Thymus (tissue), 14 donors: ENCODE measurements at places on chromosomes 2 and 18. TPM values are rescaled to one million over a fixed set of nuclear protein-coding genes. Genes with fewer than 3 reads are reported as not detected.

Gene RSAD2
- total RNA-seq = 26.3 TPM

Gene MGAT4A
- total RNA-seq = 42.9 TPM

Gene CNGA3
- 0.09 TPM for total RNA-seq

- no peak overlapping the region for H3K4me3 ChIP-seq
- no peak for DNase-seq
- H3K27ac ChIP-seq = no peak overlapping the region
Measured at GRCh38 chr2:213923543-213923942, 487.3 kb upstream of the VWC2L start.

Gene MYO7B
- 4.4 TPM for total RNA-seq

Gene FASTKD2
- total RNA-seq = 26.8 TPM

Gene SLC5A7
- total RNA-seq = 0.05 TPM

Gene C2orf78
- total RNA-seq = not detected

Gene TET3
- 4.5 TPM for total RNA-seq

GRCh38 chr2:85580206-85580605, 2.8 kb downstream of the VAMP8 start:
- peaks cover 6% of the 10 kb centered on the region for H3K36me3 ChIP-seq
- no peak overlapping the region for H3K4me3 ChIP-seq
- peaks cover 58% of the 10 kb centered on the region for H3K4me1 ChIP-seq
- no peaks in the 10 kb centered on the region for H3K27me3 ChIP-seq
- no peak for DNase-seq

GRCh38 chr2:102540882-102541281, 67.9 kb downstream of the SLC9A4 start:
- no peaks in the 10 kb centered on the region for H3K36me3 ChIP-seq
- no peak overlapping the region for H3K27ac ChIP-seq
- no peak overlapping the region for H3K4me3 ChIP-seq

Gene PLEKHH2
- 0.66 TPM for total RNA-seq

Gene CYS1
- total RNA-seq = 0.19 TPM

Gene NMUR1
- total RNA-seq = 0.05 TPM

- no peaks in the 10 kb centered on the region for H3K27me3 ChIP-seq
- no peak overlapping the region for H3K27ac ChIP-seq
- H3K36me3 ChIP-seq = no peaks in the 10 kb centered on the region
- DNase-seq = no peak
- no peak overlapping the region for H3K4me3 ChIP-seq
Measured at GRCh38 chr2:235583144-235583543, 89.3 kb downstream of the AGAP1 start.

Gene HOXD12
- not detected for total RNA-seq
